Skeletal muscle tissue (tissue), 5 donors: ENCODE measurements at places on chromosomes 2 and 18. TPM values are rescaled to one million over a fixed set of nuclear protein-coding genes. Genes with fewer than 3 reads are reported as not detected.

SERPINB12 gene
- total RNA-seq = not detected

CCDC178 gene
- not detected for total RNA-seq

DAW1 gene
- total RNA-seq = not detected

FAM110C gene
- under 0.01 TPM for total RNA-seq

CXCR1 gene
- total RNA-seq = 0.52 TPM

MOCOS gene
- 0.52 TPM for total RNA-seq

NT5DC4 gene
- total RNA-seq = not detected

LONRF2 gene
- total RNA-seq = 1.0 TPM

MAL gene
- 4.2 TPM for total RNA-seq

FAM237A gene
- total RNA-seq = not detected

CD207 gene
- under 0.01 TPM for total RNA-seq

SLC9A2 gene
- 2.1 TPM for total RNA-seq

COL4A3 gene
- under 0.01 TPM for total RNA-seq

CHRNG gene
- total RNA-seq = 35.5 TPM

GATA6 gene
- 2.6 TPM for total RNA-seq

RETREG2 gene
- total RNA-seq = 35.5 TPM

KYNU gene
- 1.0 TPM for total RNA-seq

SERPINB11 gene
- not detected for total RNA-seq

CXCR2 gene
- under 0.01 TPM for total RNA-seq

POTEJ gene
- total RNA-seq = not detected

ECEL1 gene
- 1.0 TPM for total RNA-seq

KRTCAP3 gene
- not detected for total RNA-seq

COL4A4 gene
- total RNA-seq = under 0.01 TPM

ZNF892 gene
- total RNA-seq = 4.7 TPM

CNGA3 gene
- total RNA-seq = 0.52 TPM

HMSD gene
- not detected for total RNA-seq

SEMA4C gene
- total RNA-seq = 29.7 TPM

GPR75 gene
- total RNA-seq = 1.0 TPM

SLC14A1 gene
- 14.6 TPM for total RNA-seq

DYNAP gene
- not detected for total RNA-seq

CLIP4 gene
- 27.7 TPM for total RNA-seq

LIMS4 gene
- total RNA-seq = 1.0 TPM

FASTKD2 gene
- total RNA-seq = 35.0 TPM

NLRC4 gene
- total RNA-seq = 1.6 TPM
